ENCODE measurements at places on chromosomes 11 and 22.

DNA sequence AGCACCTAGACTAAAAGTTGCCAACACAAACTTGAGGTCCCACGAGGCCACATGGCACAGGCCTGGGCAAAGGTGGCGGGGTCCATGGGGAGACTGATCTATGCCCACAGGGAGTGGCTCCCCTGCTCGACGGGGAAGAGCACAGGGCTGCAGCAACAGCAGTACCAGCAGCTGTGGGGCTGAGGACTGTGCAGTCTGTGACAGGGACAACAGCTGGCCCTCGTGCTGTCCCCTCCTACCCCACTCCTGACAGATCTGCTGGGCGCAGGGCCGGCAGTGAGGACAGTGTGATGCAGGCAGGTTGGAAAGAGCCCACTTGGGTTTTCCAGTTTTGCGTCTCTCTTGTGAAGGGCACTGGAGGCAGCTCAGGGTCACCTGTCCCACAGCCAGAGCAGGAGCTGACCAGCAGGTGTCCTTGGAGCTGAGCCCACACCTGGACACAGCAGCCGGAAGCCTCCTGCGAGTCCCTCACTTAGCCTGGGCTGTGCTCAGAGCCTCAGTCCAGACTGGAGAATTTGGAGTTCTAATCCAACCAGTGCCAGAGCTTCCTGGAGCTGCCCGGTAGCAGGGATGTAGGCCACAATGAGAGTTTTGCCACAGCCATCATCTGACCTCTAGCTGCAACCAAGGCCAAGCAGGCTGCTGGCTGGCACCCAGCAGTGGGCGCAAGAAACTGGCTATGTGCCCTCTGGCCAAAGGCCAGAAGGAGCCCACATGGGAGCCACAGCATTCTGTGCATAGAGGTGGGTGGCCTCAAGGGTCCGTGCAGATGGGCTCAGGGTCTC is 3.6 kb upstream of the GAS2L1 start:
- peak; percentile 36 for DNase-seq

DNA sequence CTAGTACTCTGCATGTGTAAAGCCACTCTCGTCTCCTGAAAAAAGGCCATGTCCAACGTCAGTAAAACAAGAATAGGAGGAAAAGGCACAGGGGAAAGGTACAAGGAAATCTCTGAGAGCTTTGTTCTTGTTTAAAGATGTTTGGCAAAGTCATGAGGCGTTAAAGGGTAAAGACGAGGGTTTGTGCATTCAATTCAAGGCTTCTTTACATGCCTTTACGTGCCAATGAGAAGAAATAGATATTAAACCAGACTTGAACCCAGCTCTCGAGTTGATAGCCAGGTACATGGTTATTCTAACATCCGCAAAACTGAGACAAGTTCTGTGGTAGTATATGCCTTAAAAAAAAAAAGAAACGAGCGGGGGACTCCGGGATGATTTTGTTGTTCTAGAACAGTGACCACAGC is 704 bp upstream of the CFL1 start:
- DNase-seq = no peak

DNA sequence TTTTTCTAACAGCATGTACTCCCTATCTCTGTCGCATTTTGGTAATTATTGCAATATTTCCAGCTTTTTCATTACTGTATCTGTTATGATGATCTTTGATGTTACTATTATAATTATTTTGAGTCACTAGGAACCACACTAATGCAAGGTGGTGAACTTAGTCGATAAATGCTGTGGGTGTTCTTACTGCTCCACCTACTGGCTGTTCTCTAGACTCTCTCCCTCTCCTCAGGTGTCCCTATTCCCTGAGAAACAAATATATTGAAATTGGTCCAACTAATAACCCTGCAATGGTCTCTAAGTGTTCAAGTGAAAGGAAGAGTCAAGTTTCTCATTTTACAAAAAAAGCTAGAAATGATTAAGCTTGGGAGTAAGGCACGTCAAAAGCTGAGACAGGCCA is 10.5 kb downstream of the ARL14EP start:
- DNase-seq = no peak

DNA sequence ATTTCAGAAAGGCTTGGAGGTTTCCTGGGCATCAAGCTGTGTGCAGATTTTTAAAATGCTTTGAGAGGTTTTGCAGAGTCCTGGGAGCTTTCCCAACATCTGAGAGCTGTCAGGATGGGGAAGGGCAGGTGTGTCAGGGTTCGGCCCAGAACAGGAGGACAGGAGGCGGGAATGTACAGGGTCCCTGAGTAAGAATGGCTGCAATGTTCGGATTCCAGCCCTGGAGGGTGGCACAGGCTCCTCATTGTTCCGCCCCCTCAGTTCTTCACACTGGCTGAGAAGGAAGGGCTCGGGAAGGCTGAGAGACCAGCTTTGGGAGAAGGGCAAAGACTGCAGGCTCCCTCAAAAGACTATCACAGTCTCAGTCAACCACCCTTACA is 5.1 kb upstream of the SEPTIN3 start:
- DNase-seq = no peak

DNA sequence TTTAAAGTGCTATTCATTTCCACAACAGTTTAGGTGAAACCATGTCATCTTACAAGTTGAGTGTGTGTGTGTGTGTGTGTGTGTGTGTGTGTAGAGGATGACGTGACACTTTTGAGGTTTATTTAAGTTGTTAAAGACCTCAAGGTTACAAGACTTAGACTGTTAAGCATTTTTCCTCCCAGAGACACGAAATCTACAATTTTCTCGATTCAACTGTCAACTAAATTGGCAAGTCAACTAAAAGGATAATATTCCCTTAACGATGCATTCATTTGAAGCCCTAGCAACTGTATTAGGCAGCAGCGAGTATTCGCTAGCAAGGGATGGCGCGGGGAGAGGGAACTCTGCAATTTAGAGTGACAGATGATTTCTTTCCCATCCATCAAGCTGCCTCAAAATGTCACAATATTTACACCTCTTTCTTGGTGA is 17.6 kb upstream of the BDNF start:
- DNase-seq = no peak

GRCh38 chr11:100849009-100849900 is 162.2 kb downstream of the ARHGAP42 start:
- DNase-seq = no peak

DNA sequence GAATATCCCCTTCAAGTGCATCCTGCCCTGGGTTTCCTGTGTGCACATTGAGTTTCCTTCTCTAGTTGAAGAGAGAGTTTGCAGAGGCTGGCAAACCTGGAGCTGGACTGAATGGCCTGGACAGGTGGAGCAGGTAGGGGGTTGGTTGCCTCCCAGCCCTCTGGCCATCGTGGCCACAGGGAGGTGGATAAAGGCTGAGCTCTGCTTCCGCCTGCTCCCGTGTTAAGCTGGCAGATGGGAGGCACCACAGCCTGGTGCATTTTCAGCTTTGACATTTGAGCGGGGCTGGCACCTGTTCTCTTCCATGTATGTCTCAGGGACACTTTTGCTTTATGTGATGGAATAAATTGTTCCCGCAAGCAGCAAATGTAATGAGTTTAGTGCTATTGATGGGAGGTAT is 11.1 kb downstream of the MICAL2 start:
- no peak for DNase-seq

- DNase-seq = no peak
These were observed 37.1 kb upstream of the BSX start for GRCh38 chr11:123018702-123019101.

- no peak for DNase-seq
These were observed 73.8 kb upstream of the HTATIP2 start for GRCh38 chr11:20289732-20290131.

GRCh38 chr11:488062-488461 is 19.0 kb downstream of the RNH1 start:
- DNase-seq = no peak

DNA sequence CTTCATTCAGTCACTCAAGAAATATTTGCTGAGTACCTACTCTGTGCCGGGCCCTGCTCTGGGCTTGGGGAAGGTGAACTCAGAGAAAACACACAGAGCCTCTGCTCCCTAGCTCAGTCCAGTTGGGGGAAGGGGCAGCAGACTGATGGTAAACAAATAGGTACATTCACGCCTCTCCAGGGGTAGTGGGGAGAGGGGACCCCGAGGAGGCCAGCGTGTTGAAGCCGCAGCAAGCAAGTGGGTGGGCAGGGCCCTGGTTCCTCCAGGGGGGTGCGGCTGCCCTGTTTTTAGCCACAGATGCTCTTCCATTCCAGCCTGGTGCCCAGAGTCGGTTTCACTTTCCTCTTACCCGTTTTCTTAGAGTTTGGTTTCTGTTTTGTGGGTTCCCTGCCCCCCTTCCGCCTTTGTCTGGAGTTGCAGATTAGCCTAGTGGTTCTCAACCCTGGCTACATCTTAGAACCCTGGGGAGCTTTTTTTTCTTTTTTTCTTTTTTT is 8.7 kb downstream of the DRAP1 start:
- DNase-seq = no peak

DNA sequence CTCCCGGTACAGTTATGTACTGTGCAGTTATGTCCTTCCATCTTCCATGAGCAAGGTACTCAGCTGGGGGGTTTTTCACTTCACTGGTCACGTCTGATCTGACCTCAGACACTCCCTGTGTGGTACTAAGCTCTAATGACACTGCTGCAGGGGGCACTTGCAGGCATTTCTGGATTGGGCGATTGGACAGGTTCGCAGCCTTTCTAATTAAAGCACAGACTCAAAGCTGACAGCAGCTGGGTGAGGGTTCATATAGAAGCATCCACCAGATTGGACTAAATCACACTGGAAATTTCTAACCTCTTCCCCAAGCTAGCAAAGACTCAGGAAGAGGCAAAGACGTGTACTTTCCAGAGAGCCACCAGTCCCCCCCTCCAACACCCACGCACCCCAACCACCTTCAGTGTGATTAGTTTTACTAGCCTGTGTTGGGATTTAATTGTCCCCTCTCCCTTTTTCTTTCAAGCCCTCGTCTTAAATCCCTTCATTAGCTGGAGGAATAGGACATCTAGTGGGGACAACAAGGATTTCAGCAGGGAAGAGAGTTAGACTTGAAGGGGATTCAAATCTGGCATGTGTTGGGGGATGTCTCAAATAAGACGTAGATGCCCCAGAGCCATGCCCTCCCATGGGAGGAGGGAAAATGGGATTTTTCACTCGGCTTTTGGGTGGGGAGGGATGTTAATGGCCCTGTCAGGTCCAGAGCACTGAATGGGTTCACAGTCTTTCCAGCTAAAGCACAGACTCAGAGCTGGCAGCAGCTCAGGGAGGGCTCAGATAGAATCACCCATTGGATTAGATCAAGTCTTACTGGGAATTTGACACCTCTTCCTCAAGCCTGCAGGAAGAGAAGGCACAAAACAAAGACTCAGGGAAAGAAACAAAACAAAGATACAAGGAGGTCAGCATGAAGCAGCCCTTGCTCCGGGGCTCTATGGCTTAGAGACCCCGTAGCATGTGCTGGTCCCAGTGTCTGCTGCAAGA is 10.9 kb downstream of the INS start:
- DNase-seq = no peak

DNA sequence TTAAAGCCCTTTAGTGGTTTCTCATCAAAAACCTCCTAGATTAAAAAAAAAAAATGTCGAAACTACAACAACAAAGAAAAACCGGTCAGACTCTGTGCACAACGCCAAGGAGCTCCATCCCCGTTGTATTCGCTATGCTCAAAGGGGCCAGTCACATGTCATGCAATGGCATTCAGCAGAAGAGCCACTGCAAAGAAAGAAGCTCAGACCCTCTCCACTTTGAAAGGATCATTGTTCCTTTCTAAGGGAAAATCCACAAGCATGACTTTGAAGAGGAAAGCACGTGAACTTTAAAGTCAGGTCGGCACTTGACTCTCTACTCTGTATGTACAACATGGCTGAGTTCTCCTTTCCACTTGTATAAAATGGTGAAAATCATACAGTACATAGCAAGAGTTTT is 655.6 kb downstream of the ETS1 start:
- DNase-seq = no peak

DNA sequence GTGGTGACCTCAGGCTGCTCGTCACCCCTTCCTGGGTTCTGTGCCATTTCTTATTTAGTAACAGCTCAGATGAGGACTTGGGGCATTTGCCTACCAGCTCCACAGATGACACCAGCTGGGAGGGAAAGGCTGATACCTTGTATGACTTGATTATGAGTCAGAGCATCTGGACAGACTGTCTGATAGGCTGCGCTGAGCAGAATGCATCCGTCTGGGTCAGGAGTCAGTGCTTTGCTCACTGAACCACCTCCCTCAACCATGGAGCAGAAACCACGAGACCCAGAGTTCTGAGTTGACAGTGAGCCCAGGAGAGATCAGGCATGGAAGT is 6.8 kb downstream of the ST14 start:
- no peak for DNase-seq

- DNase-seq = no peak
These were observed 245.9 kb upstream of the ANO3 start for GRCh38 chr11:26086028-26086427.

DNA sequence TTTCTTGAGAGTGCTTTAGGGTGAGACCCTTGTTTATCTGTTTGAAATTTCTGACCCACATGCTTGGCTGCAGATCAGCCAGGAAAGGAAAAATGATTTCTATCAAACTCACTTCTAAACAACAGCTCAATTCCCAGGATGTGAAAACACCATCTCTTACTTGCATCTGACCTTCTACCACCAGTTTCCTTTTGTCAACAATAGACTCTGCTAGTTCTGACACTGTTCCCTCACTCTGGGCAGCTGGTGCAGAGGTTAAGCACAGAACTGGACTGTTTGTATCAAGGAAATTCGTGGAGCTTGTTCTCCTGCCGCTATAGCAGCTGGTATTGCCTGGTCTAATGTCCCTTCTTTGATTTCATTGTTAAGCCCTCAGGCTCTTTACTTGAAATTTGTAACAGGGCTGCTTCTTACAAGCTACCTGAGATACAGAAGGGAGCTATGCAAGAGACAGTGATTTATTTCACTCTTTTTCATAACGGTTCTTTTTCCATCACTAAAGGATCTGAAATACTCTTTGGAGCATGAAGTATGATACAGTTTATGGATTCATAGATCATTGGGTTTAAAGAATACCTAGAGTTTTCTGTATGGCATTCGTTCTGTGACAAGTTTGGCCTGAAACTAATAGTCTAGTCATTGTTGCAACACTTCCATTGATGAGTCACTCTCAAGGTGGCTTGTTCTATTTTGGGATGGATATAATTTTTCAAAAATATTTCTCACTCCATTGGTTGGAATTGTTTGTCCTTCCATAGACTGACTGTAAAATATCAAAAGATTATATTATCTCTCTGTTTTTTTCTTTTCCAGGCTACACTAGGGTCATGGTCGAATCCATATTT is 178.2 kb upstream of the ZC3H12C start:
- DNase-seq = no peak

- DNase-seq = no peak
These were observed 37.1 kb downstream of the TAF1D start for GRCh38 chr11:93704237-93704636.

GRCh38 chr11:64866173-64866491 is 12.3 kb downstream of the EHD1 start:
- no peak for DNase-seq

DNA sequence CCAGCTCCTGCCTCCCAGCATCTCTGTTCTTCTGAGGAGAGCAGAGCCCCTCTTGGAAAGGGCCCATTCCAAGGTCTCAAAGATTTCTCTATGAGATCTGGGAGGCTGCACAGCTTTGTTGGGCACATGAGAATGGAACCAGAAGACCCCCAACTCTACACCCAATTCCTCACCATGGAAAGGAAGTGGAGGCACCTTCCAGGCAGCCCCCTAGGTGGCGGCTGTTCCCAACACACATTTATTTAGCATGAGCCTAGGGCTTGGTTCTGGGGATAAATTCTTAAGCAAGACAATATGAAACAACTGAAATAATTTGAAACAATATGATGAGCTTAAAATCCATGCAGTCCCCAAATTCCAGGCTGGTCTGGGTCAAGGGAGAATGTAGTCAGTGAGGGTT is 100.4 kb downstream of the TIMP3 start:
- no peak for DNase-seq

Data from amygdala (tissue), 56 donors.